ENCODE measurements at places on chromosomes 11 and 22.

GRCh38 chr22:46044621-46045458 lies 67.9 kb upstream of the WNT7B start:
- DNase-seq, result no peak

DNA sequence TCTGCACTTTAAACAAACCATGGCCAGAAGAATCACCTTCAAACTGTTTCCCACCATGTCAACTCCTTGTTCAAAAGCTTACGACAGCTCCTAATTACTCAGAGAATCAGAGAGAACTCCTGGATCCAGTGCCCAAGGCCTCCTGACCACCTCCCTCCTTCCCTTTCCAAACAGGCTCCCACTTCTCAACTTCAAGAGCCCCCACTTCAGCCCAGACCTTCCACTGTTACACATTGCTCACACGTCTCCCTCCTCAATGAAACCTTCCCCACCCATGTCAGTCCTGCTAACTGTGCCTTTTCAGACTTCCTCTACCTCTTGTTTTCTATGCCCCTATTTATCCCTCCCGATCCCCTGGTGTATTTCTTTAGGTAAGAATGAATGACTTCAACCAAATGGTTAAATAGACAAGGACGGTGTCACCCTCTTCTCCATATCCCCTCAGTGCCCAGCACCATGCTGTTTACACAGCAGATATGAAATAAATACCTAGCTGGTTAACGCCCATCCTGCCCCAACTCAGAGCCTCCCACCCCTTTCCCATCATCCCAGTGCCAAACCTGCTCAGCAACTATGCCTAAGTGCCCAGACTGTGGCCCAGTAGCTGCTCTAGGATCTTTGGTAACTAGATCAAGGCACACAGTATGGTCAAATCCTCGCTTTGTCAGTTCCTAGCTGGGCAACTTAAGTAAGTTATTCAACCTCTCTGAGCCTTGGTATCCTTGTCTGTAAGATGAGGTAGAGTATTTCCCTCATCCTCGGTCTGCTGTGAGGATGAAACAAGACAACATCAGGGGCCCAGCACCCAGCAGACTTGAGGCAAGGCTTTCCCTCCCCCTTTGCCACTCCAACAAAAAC lies 36.8 kb downstream of the PLEKHA7 start:
- DNase-seq, result no peak

GRCh38 chr11:121870206-121871045 lies 245.6 kb downstream of the BLID start:
- DNase-seq, result no peak

DNA sequence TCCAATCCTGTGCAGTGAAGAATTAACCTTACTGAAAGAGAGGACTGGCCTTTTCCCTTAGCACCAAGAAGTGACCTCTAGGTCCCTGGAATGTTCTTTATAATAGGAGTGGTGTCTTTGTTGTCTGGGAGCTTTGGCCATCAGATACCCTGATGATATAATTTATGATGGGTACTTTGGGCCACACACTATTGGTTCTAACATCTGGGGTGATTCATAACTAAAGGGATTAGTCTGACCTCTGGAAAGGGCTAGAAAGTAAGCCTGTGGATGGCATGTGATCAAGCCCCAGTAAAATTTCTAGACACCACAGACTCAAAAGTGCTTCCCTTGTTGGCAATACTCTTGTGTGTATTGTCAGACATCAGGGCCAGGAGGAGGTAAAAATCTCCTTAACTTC lies 891.2 kb downstream of the KCNA4 start:
- DNase-seq, result no peak

GRCh38 chr22:49483281-49483870 lies 344.3 kb downstream of the BRD1 start:
- DNase-seq, result no peak

DNA sequence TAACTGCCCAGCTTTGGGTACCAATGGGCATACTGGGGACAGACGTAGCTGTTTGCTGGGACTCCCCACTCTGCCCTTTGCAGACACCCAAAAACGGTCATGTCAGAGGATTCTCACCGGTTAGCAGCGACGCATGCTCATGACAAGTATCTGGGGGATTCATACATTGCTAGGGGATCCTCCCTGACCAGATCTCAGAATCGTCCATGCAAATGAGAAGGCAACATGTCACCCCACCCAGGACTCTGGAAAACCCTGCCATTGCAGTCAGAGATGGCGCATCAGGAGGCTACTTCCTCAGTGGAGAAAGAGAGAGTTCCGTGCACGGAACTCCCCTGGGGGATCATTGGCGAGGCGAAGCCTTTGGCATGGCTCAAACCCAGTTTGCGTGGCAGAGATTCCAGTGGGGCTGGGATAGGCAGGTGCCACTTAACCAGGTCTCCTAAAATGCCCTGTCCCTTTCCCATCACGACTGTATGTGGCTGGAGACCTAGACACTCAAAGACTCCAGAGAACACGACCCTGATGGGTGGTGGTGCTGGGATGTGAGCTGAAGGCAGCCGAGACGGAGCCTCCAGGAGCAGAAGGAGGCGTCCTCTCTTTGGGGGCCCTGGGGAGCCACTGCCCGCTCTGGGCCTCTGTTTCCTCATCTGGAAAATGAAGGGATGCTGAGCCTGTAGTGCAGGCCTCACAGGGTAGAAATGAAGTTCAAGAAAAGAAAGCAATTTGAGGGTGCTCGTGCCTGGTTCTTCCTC lies 4.9 kb downstream of the RGL4 start:
- DNase-seq, result no peak

DNA sequence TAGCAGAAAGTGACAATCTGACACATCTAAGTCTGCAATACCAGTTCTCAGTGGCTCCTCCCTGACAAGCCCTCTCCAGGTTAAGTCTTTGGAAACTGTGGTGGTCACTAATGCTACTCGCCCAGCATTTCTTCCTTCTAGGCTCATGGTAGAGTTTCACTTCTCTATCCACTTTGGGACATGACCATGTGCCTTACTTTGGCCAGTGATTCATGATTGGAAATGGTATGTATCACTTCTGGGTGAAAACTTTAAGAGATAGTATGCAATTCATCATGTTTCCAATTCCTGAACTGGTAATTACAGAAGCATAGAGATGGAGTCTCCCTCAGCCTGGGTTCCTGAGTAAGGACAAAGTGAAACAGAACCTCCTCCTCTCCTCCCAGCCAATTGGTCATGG lies 151.5 kb upstream of the LMO1 start:
- DNase-seq, result no peak

DNA sequence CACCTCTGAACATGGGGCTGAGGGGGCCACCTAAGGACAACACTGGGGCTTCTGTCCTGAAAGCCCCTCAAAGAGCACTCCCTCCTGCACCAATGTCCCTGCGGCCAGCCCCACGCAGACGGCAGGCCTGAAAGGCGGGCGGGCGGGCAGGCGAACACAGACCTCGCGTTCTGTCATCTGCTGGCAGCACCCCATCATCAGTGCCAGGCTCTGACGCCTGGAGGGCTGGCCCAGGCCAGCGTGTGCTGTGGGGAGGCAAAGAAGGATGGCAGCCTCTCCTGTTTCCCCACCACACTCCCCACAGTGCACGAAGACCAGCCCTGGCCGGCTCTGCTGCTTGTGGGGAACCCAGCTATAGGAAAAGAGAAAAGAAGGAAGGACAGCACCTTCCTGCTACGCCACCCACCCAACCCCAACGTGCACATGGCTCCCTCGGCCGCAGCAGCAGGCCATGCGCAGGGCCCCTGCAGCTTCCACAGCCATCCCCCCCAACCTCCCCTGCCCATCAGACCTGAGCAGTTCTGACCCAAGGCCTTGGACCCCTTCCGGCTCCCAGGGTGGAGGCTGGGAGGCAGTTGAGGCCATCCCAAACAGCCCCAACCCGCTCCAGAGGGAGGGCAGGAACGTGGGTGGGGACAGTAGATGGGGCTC lies 3.5 kb downstream of the SBF1 start:
- no peak for DNase-seq

DNA sequence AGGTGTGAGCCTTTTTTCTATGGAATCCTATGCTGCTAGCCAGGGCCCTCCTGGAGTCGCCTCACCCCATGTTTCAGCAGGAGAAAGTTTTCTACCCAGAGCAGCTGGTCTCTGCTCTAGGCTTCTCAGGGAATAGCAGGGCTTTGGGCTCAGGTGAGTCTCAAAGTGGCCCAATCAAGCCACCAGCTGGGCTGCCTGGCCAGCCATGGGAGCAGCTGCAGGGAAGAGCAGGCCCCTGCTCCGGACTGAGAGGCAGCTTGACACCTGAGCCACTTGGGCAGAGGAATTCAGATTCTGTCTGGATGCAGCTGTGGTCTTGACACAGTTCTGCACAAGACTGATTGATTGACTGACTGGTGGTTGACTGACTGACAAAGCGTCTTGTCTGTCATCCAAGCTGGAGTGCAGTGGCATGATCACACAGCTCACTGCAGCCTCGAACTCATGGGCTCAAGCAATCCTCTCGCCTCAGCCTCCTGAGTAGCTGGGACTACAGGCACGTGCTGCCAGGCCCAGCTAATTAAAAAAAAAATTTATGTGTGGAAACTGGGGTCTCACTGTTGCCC lies 57.5 kb upstream of the ARFGAP3 start:
- DNase-seq, result no peak

GRCh38 chr11:114987186-114987760 lies 308.9 kb downstream of the NXPE2 start:
- DNase-seq, result no peak

DNA sequence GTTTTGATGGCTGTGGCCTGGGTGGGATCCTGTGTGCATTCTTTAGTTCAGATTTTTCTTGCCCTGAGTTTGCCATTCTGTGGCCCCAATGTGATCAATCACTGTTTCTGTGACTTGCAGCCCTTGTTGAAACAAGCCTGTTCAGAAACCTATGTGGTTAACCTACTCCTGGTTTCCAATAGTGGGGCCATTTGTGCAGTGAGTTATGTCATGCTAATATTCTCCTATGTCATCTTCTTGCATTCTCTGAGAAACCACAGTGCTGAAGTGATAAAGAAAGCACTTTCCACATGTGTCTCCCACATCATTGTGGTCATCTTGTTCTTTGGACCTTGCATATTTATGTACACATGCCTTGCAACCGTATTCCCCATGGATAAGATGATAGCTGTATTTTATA lies 620 bp downstream of the OR4C16 start:
- no peak for DNase-seq

DNA sequence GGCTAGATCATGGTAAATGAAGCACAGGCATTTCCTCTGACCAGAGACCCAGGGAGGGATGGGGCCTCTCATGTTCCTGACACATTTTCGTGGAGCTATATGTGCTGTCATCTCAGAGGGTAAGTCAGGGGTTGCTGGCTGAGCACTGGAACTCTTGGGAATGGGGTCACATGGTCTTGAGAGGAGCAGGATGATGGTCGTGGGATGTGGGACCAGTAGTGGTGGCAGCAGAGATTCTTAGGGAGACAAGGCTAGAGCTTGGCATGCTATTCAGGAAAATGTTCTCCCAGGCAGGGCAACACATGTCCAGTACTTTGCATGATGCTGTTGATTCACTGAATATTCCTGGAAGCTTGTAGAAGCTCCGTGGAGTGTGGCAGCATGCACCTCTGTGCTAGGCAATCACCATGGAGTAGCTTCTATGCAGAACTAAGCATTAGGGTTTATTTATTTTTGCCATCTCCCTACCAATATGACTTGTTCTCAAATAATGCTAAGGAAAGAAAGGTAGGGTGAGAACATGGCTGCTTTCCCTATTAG lies 31.4 kb upstream of the TTC12 start:
- DNase-seq, result no peak

- no peak for DNase-seq
These were observed 81.6 kb downstream of the YAP1 start for GRCh38 chr11:102191832-102192231.

DNA sequence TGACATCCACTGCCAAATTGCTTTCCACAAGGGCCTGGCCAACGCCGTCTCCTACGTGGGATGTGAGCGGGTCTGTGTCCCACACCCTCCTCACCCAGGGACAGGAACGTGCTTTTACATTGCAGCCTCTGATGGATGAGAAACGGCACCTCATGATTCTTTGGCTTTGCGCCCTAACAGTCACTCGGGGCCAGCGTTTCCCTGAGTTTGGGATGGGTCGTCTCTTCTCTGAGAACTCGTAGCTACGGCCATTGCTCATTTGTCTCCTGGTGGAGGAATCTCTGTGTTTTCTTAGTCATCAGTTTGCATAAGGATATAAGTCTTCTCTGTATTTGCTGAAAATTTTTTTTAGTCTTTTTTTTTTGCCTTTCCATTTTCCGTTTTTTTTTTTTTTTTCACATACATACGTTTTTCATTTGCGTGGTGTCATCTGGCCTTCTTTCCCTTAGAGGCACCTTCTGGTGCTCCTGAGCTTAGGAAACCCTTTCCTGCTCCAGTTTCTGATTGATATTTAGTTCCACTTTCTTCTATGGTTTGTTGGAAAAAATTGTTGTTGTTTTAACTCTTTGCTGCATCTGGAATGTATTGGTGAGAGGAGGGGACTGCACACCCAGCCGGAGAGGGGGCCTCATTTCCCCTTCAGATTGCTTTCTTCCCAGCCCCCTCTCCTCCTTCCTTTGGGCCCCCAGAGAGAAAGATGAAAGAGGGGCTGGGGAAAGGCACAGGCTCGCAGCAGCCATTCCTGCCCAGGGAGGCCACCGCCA lies 12.0 kb downstream of the TNNT3 start:
- DNase-seq, result no peak

DNA sequence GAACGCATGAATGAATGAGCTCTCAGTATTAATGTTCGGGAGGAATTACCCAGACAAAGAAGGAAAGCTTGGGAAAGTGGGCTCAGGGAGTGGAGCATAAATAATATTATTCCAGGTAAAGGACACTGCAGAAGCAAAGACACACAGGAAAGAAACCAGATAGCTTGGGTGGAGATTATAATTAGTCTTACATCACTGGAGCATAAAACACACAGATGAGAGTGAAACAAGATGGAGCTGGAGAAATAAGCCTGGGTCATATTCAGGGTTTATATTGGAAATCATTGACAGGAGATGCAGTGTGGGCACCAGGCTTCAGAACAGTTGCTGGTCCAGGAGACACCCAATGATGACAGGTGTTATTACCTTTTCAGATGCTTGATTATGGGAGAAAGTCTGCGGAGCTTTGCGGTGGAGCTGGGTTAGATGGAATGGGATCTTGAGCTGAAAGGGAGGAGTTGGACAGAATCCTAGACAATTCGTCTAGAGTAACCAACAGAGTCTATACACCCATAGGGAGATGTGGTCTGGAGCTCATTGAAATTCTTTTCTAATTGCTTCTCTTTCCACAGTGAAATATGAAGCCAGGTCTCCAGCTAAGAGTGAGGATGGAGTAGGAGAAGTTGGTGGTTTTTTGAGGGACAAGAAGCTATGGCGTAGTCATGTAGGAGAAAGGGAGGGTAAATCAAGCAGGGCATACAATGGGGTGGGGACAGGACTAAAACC lies 227.2 kb downstream of the FAM76B start:
- DNase-seq, result no peak

DNA sequence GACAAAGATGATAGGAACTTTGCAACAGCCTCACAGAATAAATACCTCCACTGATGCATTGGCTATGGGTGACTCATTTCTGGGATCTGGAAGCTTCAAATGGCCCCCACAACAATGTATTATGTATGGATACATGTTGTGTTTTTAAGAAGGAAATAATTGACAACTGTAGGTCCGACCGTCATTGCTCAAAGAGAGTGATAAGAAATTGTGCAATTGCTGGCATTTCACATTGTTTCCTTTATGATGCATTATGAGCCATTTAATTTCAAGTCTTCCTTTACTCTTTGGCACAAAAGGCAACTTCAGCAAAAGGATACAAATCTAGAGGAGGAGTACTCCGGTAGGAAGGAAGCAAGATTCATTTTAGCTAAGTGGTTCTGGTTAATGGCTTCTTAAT lies 2.0 kb downstream of the ANO3 start:
- peak; percentile 37 for DNase-seq
